Left ventricle myocardium superior (tissue), 1 donor: ENCODE measurements at places on chromosomes 16 and 17.

GRCh38 chr17:76537578-76538280 is at the start of gene CYGB:
Gene CYGB (minus strand): TSS chr17:76537709. CDS start chr17:76537542, 167 bp downstream.
- DNase-seq = peak; percentile 83

DNA sequence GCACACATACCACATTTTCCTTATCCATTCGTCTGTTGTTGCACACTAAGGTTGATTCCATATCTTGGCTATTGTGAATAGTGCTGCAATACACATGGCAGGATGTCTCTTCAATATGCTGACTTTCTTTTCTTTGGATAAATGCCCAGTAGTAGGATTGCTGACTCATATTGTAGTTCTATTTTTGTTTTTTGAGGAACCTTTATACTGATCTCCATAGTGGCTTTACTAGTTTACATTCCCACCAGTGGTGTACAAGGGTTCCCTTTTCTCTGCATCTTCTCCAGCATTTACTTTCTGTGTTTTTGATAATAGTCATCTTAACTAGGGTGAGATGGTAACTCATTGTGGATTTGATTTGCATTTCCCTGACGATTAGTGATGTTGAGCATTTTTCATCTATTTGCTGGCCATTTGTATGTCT is 118.1 kb downstream of the STXBP4 start:
- DNase-seq = no peak

- DNase-seq = no peak
Observed at GRCh38 chr16:50607051-50607431, 58.8 kb downstream of the NKD1 start.

GRCh38 chr17:72053036-72053435 is 67.8 kb upstream of the SOX9 start:
- DNase-seq = no peak

DNA sequence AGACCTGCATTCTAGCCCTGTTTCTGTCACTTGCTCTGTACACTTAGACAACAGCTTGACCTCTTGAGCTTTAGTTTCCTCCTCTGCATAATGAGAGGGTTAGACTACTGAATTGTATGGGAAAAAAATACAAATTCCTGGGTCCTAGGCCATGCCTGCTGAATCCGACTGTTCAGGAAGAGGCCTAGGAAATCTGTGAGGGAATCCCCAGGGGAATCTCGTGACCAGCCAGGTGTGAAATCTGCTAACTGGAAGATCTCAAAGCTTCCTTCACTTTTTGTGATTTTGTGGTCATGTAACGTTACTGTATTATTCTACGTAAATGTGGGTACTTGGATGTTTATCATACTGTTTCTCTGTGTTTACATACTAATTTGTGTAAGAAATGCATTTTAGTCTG is 58.2 kb downstream of the CYLD start:
- no peak for DNase-seq

DNA sequence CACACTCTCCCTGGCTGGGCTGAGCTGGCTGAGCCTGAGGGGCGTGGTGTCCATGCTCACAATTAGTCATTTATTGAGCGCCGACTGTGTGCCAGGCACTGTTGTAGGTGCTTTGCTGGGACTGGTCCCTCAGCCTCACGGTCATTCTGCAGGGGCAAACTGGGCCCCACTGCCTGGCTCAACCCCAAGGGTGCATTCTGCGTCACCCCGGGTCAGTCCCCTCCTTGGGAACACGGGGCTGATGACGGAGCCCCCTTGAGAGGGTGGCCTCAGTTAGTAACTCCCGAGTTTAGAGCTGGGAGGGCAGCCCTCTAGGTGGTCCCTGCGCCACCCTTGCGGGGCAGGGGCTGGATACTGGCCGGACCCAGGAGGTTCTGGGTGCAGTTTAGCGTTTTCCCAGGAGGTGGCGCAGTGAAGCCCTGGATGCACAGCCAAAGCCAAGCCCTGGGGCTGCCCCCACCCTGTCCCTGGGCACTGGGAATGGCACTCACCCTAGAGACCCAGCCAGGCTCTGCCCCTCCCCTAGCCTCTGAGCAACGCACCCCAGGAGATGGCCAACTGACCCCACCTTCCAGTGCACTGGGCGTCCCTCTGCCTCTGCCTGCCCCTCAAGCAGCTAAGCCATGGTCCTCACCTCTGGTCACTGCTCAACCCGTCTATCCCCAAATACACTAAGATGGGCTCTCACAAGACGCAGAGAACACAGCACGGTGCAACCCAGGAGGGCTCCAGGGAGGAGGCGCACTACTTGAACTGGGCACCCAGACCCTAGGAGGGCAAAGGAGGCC is 243.2 kb upstream of the GSE1 start:
- DNase-seq = peak; percentile 70

- DNase-seq = no peak
Observed at GRCh38 chr17:65220732-65221131, 83.6 kb downstream of the RGS9 start.

GRCh38 chr17:80415626-80416137 is 715 bp downstream of the ENDOV start:
- no peak for DNase-seq

GRCh38 chr16:53094013-53094630 is 39.3 kb downstream of the CHD9 start:
- DNase-seq = peak; percentile 73

DNA sequence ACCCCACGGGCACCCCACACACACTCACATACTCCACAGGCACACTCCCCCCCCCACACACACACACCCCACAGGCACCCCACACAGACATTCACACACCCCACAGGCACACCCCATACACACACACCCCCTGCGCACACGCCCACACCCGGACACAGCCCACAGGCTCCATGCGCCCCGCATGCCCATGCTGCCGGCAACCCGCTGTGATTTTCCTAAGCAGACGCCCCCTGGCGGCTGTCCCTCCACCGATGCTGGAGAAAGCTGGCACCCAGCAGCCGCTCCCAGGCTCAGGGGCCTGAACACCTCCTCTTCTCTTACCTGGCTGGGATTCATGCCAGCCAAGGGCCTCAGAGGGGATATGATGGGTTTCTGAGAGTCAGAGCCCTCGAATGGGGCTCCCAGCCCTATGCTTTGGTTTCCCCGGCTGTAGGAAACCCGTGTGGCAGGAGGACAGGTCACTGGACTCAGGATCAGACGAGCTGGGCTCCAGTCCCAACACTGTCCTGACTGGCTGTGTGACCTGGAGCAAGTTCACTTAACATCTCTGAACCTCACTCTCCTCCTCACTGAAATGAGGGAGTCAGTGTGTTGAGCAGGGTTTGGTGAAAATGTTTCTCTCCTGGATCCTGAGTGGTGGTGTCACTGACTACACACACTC is 19.6 kb upstream of the TNFRSF13B start:
- DNase-seq = peak; percentile 94

DNA sequence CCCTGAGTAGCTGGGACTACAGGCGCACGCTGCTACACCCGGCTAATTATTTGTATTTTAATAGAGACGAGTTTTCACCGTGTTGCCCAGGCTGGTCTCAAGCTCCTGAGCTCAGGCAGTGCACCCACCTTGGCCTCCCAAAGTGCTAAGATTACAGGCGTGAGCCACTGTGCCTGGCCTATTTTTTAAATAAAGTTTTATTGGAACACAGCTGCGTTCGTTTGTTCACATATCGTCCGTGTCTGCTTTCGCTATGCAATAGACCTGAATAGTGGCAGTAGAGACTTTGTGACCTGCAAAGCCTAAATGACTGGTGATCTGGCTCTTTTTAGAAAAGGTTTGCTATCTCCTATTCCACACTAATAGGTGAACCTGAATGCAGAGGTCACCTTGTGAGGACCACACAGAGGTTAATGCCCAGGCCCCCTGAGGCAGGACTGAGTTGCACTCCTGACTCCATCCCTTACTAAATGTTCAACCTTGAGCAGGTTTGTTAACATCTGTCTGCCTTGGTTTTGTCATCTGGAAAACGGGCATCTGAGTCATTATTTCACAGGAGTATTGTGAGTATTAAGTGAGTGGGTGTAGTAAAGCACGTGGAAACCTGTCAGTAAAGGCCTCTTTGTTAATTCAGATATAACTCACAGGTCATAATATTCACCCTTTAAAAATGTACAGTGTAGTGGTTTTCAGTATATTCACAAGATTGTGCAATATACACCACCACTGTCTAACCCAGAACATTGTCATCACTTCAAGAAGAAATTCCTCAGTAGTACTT is 157.5 kb upstream of the CACNG5 start:
- DNase-seq = no peak

- no peak for DNase-seq
Observed at GRCh38 chr16:84662471-84662870, 14.2 kb downstream of the KLHL36 start.

GRCh38 chr16:72066747-72067146 is 3.7 kb downstream of the HPR start:
- DNase-seq = no peak

DNA sequence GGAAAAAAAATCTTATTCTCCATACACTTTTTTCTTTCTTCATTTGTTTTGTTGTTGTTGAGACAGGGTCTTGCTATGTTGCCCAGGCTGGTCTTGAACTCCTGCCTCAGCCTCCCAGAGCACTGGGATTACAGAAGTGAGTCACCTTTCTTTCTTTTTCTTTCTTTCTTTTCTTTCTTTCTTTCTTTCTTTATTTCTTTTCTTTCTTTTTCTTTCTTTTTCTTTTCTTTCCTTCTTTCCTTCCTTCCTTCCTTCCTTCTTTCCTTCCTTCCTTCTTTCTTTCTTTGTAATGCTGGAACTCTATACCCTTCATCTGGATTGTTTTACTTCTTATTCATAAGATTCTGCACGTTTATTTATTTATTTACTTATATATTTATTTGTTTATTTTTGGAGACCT is 94.5 kb upstream of the TNRC6A start:
- DNase-seq = no peak

- no peak for DNase-seq
Observed at GRCh38 chr16:55015181-55015913, 84.7 kb downstream of the IRX5 start.

GRCh38 chr17:50699410-50699809 is 8.3 kb downstream of the ANKRD40 start:
- no peak for DNase-seq

DNA sequence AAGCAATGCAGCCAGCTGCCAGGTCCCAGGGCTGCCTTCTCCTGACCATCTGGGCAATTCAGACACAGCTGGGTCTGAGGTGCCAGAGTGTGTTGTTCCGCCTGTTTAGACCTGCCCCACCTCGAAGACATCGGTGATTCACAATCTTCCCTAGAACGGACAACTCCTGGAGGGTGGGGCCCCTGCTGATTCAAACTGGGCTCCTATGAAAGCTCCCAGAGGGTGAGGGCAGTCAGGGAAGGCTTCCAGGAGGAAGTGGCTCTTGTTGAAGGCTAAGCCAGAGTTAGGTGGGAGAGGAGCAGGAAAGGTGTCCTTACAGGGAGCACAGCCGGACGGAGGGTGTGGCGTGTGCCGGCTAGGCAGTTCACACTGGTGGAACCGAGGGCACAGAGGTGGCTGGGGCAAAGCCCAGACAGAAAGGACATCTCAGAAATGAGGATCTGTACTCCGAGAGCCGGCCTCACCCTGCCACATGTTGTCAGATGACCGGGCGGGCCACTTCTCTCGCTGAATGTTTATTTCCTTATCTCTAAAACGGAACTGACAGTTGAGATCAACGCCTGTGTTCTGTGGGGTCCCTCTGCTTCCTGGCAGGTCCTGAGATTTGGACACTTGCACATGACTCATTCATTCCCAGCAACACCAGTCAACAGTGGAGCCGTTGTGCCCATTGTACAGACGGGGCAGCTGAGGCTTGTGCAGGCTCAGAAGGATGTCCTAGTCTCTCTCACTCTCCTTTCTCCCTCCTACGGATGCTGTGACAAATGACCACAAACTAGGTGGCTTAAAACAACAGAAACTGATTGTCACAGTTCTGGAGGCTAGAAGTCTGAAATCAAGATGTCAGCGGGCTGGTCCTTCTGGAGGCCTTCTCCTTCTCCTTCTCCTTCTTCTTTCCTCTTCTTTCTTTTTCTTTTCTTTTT is 26.9 kb upstream of the LITAF start:
- peak; percentile 71 for DNase-seq

GRCh38 chr17:28333083-28333746 is 2.1 kb downstream of the IFT20 start:
- DNase-seq = no peak

DNA sequence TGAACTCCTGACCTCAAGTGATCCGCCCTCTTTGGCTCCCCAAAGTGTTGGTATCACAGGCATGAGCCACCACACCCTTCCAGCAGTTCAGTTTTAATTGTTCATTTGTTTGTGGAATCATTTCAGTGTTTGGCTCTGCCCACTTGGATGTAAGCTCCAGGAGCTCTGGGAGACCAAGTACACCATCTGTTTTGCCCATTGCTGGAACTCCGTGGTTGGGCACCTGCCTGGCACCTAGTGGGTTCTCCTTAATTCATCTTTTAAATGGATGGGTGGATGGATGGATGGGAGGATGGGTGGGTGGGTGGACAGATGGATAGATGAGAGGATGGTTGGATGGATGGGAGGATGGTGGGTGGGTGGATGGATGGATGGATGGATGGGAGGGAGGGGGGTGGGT is 953 bp upstream of the NECAB2 start:
- DNase-seq = no peak

DNA sequence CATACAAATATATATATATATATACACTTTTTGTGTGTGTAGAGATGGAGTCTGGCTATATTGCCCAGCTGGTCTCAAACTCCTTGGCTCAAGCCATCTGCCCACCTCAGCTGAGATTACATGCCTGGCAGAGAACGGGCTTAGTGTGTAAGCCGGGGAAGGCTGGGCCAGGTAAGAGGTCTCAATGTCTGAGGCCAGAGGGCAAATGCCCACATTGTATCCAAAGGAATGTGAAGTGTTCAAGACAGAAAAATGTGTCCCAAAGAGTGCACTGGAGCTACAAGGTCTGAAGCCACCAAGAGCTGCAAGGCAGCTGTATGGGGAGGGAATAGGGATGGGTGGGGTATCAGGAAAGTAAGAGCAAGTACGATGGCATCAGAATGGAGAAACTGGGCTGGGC is 8.8 kb downstream of the CD2BP2 start:
- no peak for DNase-seq

DNA sequence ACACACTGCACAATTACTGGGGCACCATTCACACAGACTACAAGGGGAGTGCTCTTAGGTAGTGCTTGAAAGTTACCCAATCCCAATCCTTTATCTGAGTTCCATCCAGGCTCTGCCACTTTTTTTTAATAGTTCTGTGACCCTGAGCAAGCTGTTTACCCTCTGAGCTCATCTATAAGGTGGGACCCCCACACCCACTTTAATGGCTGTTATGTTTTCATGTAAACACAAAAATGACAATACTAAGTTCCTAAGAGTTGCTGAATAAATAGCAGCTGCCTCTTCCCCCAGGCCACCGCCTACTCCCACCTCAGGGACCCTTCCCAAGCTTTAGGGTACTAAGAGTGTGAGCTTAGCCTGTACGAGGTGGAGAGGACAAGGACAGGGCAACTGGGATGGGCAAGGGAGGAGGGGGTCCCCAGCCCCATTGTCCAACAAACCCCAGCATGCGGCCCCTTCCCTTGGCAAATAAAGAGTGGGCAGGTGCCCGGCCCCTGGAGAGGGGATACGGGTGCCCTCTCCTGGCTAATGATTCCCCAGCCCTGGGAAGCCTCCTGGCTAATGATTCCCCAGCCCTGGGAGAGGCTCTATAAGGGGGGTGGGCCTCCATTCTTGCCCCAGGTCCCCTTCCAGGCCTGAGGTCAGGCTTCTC is 14.6 kb downstream of the SLC13A2 start:
- DNase-seq = no peak
